ENCODE measurements at places on chromosomes 5 and 9.

GRCh38 chr5:97600486-97600885 is 417.4 kb upstream of the RIOK2 start:
- no peak for DNase-seq

- DNase-seq, result no peak
Measured at GRCh38 chr9:115680231-115680630, 473.4 kb upstream of the PAPPA start.

GRCh38 chr5:129747572-129748407 is at the start of gene MINAR2:
TSS of gene MINAR2 (plus strand) at chr5:129748094. CDS start at chr5:129748191, 97 bp downstream.
- DNase-seq, result no peak

GRCh38 chr5:61734966-61735365 is 402.9 kb downstream of the ZSWIM6 start:
- DNase-seq, result no peak

DNA sequence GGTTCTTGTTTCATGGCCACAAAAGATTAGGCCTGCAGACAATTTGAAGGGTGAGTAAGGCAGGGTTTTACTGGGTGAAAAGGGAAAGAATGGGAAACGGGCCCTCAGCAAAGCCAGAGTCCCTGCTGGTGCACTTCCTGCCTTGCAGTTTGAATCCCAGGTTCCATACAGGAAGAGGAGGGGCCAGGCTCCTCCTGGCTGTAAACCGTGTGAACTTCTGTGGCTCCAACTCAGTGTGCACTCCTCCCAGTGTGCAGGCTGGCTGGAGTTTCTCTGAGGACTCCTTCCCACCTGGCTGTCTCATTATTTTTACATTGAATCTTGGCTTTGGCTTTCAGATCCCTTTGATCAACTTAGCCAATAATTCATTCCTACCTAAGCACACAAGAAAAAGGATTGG is 367.1 kb upstream of the KLF4 start:
- DNase-seq, result no peak

GRCh38 chr5:43113546-43113945 is 7.2 kb upstream of the ZNF131 start:
- DNase-seq, result no peak

- DNase-seq, result no peak
Measured at GRCh38 chr5:31692561-31693221, 53.8 kb downstream of the PDZD2 start.

DNA sequence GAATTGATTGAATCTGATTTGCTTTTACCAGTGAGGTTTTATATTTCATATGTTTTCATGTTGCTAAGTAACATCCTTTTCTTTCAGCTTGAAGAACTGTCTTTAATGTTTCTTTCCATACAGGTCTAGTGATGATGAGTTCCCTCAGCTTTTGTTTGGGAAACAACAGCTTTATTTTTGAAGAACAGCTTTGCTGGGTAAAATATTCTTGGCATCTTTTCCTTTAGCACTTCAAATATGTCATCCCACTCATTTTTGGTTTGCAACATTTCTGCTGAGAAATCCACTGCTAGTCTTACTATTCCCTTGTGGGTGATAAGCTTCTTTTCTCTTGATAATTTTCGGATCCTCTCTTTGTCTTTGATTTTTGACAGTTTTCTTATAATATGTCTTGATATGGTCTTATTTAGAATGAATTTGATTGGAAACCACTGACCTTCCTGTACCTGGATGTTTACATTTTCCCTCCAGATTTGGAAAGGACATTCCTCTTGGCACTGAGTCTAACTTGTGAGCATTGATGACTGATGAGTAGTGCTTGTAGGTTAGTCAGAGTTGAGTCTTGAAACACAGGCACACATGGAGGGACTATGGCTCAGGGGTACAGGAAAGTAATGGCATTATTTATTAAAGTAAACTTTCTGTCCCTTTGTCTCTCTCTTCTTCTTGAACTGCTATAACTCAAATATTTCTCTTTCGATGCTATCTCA is 220.3 kb downstream of the SPATA31D1 start:
- DNase-seq, result no peak

GRCh38 chr5:135356522-135357318 is 42.3 kb downstream of the MACROH2A1 start:
- no peak for DNase-seq

DNA sequence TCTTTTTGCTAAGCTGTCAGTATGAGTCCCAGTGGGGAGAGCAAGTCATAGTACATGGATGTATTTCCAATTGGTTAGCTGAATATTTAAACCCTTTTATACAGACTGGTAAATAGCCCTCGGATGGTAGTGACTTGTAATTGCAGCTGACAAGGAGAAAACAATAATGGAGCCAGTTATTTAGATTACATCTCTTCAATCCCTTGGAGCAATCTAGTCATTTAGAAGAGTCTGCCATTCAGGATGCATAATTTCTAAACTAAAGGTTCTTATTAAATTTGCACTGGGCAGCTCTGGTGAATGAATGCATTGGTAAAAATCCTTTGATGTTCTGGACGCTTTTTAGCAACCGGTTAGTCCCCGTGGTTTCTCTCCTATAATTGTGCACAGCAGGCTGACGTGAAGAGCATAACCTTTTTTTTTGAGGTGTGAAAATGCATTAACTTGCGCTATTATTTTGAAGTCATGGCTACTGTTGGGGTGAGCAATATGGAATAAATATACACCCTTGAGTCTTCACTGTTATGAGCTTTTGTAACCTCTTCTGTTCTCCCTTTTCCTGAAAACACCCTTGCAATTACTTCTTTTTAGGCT is 158.6 kb upstream of the CD180 start:
- DNase-seq, result no peak

- DNase-seq, result no peak
Measured at GRCh38 chr5:170418736-170419135, 29.6 kb upstream of the KCNMB1 start.

DNA sequence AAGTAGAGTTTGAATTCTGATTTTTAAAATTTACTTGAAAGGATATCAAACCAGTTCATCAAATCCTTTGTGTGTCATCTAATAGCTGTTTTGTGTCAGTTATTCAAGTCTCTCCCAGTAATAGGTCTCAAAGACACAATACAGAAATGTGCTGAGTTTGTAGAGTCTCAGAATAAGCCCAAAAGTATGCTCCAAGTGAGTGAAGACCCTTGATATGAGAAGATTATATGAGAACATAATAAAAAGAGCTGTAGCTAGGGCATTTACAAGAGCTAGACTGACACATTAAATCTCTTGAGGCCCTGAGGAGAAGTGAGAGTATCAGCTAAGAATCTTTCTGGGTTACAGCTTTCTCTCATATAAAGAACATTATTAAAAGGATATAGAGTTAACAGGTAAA is 721.0 kb upstream of the ARRDC3 start:
- DNase-seq, result no peak

GRCh38 chr5:42590566-42590965 is 166.1 kb upstream of the CCDC152 start:
- no peak for DNase-seq

DNA sequence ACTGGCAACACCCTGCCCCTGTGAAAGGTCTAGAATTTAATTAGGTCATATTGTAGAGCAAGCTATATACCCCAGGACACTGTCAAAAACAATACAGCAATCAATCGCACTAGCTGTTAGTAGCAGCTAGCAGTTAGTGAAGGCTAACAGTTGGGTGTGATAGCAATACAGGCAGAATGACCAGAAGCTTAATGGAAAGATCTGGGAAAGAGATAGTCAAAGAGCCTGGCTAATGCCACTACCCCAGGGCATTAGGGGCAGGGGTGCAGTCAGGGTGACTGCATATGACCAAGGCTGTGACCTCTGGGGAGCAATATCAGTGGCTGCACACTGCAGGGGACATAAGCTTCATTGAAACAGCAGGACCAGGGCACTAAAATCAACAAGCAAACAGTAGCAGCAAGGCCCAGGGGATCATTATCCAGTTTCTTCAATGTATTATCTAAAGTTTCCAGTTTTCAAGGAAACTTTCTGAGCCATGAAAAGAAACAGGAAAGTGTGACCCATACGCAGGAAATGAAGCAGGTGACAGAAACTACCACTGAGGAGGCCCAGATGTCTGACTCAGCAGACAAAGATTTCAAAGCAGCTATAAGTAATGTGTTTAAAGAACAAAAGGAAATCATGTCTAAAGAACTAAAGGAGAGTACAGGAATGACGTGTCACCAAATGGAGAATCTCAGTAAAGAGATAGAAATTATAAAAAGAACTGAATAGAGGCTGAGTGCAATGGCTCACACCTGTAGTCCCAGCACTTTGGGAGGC is 82.4 kb downstream of the ZNF354C start:
- no peak for DNase-seq

DNA sequence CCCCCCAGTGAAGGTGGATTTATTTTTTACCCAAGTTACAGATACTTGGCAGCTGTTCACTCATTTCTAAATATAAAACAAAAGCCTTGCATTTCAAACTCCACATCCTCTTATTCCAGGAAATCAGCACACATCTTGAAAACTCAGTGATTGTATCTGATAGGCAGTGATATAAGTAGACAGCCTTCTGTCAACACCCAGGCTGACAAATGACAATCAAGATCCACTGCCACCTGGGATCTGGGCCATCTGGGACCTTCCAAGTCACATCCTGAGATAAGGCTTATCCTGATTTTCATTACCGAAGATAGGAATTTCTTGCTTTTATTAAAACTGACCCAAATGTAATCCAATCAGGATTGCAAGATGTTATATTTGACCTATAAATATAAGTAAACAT is 201.3 kb upstream of the PUM3 start:
- no peak for DNase-seq

DNA sequence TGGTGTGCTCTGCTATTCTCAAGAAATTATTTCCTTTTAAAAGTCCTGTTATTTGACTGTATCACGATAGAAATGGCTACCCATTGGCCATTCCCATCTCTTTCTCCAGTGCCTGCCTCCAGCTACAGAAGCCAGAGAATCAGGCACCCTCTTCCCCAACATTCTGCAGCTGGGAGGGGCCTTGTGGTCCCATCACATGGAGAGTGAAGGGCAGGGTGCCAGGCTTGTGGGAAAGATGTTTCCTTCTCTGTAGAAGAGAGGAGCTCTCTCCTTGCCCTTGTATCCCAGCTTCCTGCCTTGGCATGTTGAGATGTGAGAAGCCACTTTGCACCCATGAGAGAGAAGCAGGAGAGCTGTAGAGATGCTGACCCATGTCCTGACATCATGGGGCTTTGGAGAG is 465.0 kb downstream of the MTRR start:
- DNase-seq, result no peak

DNA sequence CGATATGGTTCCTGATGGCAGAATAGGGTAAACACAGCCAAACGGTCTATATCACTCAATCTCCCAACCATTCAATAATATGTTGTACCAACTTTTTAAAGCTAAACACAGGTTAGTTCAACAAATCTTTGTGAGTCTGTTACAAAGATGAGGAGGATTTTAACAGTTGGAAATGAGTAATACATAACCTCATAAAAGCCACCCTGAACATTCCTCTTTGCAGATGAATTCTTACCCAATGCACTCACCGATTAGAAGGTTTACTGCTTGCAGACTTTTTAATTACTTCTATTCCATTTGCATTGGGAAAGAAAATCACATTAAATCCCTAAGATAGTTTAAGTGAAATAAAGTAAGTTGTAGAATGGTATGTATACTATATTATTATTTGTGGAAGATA is 23.3 kb upstream of the TRMT10B start:
- DNase-seq, result no peak

DNA sequence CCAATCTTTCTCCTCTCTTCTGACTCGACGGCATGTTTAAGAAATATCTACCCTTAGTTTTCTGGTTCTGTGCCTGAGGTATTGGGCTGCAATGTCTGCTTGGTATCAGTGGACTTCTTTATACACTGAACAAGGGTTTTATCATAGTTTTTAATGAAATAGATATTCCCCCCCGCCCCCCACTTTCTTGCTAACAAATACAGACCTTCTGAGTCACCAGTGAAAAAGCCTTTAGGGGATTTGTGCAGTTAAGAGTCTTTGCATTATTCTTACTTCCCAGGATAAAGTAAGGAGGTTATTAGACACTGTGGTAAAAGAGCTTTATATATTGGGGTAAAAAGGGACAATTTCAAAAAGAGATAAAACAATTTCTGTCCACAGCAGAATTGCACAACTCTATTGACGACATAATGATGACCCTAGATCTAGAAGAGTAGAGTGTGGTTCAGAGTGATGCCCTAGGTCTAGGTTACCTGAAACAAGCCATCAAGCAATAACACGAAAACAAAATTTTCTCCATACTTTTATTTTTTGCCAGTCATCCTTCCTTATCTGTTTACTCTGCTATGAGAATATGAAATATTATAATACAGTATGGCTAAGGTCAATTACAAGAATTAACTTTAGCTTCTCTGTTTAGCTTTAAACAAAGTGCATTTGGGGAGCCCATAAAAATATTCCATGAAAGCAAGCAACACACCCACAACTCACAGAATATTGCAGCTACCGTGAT is 110.7 kb downstream of the PLK2 start:
- DNase-seq, result no peak

- no peak for DNase-seq
Measured at GRCh38 chr9:98285446-98285845, 30.0 kb upstream of the TBC1D2 start.

- DNase-seq, result no peak
Measured at GRCh38 chr9:130864541-130864940, 29.5 kb downstream of the ABL1 start.

GRCh38 chr9:35338561-35339274 is 151.2 kb upstream of the RUSC2 start:
- DNase-seq, result no peak

DNA sequence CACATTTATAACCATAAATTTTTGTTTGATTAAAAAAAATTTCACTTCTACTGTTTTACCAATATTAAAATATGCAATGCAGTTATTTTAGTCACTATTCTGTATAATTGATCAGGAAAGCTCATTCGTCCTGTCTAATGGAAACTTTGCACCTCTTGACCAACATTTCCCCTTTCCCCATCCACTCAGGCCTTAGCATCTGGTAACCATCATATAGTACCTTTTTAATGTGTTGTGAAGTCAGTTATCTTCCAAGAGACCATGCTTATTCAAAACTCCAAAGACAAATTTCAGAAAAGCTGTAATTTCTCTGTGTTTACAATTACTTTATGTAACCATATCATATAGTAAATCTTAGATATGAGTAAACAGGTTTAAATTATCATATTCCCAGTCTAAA is 145.9 kb downstream of the CTNND2 start:
- no peak for DNase-seq

GRCh38 chr5:102536323-102536928 is 37.6 kb upstream of the SLCO6A1 start:
- no peak for DNase-seq

GRCh38 chr5:18397371-18397770 is 763.1 kb downstream of the TAF11L14 start:
- DNase-seq, result no peak

DNA sequence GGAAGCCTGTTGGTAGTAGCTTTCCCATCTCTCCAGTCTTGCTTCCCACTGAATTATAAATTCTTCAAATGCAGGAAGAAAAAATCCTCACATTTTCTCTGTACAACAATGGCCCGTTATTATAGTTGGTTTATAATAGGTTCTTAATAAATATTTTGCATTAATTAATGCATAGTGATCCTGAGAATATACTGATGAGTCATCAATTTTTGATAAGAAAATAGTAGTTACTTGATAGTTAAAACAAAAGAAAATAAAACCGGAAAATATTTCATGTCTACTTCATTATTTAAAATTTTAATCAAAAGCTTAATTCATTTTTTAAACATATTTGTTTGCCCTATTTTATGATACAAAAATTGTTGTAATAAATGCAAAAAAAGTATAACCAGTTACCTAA is 762.6 kb downstream of the BRINP1 start:
- no peak for DNase-seq

- DNase-seq, result no peak
Measured at GRCh38 chr5:101991486-101991885, 304.6 kb downstream of the SLCO4C1 start.

- no peak for DNase-seq
Measured at GRCh38 chr9:134437403-134438194, 111.3 kb downstream of the RXRA start.
